HFFc6 (cell line): ENCODE measurements at places on chromosomes 7 and 10. TPM values are rescaled to one million over a fixed set of nuclear protein-coding genes. Genes with fewer than 3 reads are reported as not detected.
A peak's percentile ranks its signal among the peaks of the same experiment; 100 is the strongest.

DNA sequence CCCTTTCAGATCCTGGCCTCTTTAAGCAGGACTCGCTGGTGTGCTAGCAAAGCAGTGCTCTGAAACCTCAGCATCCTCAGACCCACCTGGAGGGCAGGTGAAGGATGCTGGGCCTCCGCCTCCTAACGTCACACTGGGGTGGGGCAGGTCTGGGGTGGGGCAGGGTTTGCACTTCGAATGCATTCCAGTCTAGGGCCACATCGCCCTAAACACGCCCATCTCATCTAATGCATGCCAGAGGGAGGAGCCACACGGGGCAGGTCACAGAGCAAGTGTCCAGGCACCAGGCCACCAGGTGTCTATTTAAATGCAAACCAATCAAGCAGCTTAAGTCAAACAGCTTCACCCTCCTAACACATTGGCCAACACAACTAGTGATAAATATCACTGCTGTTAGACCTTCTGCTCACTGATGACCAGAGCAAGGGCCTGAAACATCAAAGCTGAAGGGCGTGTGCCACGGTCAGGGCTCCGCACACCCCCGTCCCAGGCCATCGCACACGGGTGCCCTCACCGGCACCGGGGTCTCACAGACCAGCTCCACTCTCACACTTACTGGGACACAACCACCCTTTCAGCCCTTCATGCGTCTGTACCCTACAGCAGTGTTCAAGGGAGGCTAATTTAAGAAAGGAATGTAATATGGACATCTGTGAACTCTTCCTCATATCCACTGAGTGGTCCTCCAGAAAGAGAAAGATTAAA is 47.1 kb downstream of the DIP2C start:
- no peak for DNase-seq

DNA sequence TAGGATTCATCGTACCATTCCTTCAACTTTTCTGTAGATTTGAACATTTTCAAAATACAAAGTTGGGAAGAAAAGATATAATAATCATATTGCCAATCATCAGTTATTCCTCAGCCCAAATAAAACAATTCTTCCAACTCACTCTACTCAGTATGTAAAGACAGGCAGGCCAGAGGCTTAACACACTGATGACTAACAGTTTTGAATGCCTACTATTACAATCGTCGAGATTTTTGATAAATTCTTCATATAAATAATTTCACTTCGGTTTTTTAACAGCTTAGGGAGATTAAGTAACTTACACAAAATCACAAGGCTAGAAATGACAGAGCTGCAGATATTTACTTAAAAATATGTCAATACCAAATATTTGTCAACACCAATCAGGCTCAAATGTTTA is 17.6 kb downstream of the CYTH3 start:
- no peak for DNase-seq

DNA sequence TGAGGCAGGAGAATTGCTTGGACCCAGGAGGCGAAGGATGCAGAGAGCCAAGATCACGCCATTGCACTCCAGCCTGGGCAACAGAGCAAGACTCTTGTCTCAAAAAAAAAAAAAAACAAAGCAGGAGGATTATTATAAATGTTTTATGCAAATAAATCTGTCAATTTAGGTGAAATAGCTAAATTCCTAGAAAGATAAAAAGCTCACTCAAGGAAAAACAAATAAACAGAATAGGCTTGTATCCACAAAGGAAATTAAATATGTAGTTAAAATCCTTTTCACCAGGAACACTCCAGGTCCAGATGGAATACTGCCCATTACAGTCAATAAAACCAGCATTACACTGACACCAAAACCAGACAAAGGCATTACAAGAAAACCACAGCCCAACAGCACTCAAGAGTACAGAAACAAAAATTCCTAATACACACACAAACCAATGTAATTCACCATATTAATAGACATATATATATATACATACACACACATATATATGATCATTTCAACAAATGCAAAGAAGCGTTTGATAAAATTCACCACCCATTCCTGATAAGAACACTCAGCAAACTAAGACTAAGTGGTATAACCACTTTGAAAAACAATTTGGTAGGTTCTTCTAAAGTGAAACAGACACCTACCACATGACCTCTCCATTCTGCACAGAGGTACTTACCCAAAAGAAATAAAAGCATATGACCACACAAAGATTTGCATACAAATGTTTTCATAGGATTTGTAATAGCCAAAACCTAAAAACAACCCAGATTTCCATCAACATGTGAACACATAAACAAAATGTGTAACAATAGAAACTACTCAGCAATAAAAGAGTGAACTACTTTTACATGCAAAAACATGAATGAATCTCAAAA is 38.8 kb downstream of the ABI1 start:
- no peak for DNase-seq

- DNase-seq: no peak
Measured at GRCh38 chr10:114301177-114301576, 62.1 kb downstream of the VWA2 start.

GRCh38 chr10:104324221-104324686 is 14.0 kb downstream of the ITPRIP start:
- no peak for DNase-seq

- no peak for DNase-seq
Measured at GRCh38 chr7:33550979-33551378, 354.4 kb upstream of the BMPER start.

GRCh38 chr7:46387646-46388045 is 466.6 kb upstream of the IGFBP3 start:
- peak; percentile 60 for DNase-seq

GRCh38 chr10:75107756-75108683 is 3.4 kb upstream of the SAMD8 start:
- DNase-seq: no peak

Gene CREB5
- total RNA-seq: 0.61 to 0.84 TPM (median 0.78 TPM) in 3 replicates

GRCh38 chr7:157488966-157489365 is 152.2 kb downstream of the DNAJB6 start:
- no peak for DNase-seq

Gene ZNF800
- 22.8 to 28.4 TPM (median 25.2 TPM) in 3 replicates for total RNA-seq

GRCh38 chr7:5699467-5700384 is 81.7 kb downstream of the RNF216 start:
- no peak for DNase-seq

- no peak for DNase-seq
Measured at GRCh38 chr7:16084875-16085274, 336.5 kb downstream of the CRPPA start.

Gene INHBA
- 20.6 to 28.3 TPM (median 27.5 TPM) in 3 replicates for total RNA-seq

GRCh38 chr10:67476201-67476600 is 219.8 kb downstream of the CTNNA3 start:
- DNase-seq: no peak

- DNase-seq: no peak
Measured at GRCh38 chr10:103766751-103767505, 88.4 kb downstream of the SH3PXD2A start.

GRCh38 chr7:6705959-6706665 is 635 bp downstream of the ZNF12 start:
- peak; percentile 5 for DNase-seq

DNA sequence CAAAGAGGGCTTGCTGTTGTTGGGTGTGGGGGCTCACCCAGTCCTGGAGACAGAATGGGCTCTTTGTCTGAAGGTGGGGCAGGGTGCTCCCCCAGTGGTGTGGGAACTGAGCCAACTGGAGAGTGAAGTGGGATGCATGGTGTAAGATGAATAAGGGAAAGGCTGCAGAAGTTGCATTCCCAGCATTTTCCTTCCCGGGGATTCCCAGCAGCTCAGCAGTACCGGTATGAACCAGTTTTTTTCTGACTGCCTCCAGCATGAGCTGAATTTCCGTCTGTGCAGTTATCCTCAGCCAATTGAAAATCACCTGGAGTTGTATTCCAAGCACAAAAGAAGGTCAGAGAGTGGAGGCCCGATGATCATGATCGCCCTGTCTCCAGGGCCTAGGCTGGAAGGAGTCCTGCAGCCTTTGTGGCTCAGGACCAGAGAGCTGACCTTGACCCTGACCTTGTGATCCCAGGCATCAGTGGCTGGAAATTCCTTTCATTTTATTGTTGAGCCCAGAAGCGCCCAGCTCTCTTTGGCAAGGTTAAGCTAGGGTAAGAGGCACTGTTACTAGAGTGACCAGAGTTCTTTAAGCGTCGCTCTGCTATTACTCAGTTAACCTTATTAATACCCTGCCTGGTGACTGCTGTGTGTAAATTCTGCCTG is 33.4 kb downstream of the OGDH start:
- peak; percentile 78 for DNase-seq

DNA sequence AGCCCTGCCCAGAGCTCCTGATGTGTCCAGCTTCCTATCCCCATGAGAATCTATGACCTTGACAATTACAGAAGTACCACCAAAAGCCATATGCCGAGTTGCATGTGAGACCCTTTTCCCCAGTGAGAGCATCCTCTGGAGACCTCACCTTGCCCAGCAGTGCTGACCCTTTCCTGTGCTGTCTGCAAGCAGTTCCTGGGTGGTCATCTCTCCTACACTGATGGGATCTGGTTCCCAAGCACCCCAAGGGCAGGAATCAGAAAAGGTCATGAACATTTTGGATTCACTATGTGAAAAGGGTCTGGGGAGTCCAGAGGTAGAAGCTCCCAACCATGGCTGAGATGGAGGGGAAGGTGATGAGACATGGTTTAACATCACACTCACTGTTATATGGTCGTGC is 18.2 kb downstream of the SFTPD start:
- DNase-seq: no peak
